Suppressor macrophage treated with lipopolysaccharide for 4 hours (primary cell): ENCODE measurements at places on chromosomes 12 and 14.

DNA sequence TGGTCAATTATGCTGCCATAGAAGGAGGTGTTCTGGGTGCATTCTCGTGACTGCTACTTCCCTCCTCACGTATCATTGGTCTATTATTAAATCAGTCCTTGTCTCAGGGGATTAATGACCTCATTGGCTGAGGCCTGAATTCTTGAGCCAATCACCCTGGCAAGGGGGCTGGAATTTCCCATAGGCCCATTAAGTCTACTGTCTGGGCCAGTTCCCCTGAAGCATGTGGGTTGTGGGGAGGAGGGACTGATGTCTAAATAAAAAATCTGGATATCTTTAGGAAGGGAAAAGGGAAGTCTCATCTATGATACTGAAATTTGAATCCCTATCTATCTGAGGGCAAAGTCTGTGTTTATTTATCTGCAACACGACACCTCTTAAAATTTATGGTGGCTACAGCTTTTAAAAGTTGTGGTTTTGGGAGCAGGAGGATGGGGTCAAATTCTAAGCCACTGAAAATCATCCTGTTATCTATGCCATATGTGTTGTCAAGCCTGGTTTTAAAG lies 71.9 kb downstream of the DYRK2 start:
- DNase-seq, result no peak

DNA sequence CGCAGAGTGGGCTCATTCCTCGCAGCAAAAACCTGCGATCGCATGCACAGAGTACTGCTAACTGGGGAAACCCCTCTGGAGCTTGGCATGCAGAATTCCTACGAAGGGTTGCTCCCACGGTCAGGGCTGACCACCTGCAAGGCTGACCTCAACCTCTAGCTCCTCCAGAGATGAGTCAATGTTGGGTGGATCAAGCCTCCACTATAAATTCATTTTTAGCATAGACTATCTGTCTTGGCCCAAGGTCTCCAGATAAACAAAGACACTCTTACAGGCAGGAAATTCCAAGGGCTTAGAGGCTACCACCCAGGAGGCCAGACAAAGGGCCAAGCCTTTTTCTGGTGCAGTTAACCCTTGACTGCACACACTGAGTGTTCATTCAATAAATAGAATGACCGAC lies 296.5 kb downstream of the TMEM132D start:
- DNase-seq, result no peak

DNA sequence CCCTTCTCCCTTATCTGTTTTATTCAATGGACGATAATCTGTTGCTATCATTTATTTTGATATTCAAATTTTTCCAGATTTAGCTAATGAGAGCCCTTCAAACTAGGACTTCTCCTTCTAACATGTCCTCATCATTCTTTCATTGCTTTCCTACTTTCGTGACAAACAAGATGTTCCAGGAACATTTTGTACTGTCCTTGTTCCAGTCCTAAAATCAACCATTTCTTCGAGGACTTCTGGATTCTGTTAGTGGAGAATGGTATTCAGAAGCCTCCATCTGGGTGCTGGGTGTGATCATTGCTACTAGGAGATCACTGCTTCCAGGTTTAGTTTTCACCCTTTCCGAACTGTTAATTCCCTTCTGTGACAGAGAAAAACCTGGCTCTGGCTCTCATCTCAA lies 29.5 kb upstream of the FBXO34 start:
- no peak for DNase-seq

GRCh38 chr12:24615967-24616411 lies 332.9 kb downstream of the BCAT1 start:
- no peak for DNase-seq

DNA sequence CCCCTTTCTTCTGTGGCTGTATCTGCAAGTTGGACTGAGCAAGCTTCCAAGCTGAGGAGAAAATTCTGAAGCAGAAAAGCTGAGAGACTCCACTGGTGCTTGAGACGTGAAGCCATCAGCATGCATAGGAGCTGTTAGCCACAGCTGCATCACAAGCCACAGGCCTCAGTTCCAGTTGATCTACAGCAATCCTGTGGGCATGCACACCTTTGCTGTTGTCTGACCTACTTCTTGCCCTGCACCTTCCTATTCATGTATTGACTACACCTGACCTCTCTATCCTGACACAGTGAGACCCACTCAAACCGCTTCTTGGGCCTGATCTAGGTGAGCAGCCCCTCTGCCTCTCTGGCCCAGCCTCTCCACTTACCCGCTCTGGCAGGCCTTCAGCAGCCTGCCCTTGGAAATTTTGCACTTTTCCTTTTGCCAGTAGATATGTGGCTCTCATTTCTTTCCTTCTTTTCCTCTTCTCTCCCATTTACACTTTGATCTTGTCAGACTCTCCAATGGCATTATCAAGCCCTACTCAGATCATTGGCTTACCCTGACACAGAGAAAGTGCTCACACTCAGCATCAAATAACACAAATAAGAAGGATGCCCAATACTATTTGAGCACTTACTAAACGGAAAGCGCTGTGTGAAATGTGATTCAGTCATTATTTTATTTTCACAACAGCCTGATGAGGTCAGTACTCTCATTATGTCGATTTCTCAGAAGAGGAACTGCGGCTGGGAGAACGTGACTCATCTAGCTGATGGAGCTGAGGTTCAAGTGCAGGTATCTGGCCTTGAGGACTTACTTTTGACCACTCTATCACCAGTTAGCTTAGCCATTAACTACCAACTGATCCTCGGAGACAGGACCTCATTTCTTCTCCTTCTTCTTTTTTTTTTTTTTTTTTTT lies 21.9 kb upstream of the PTGR2 start:
- peak; percentile 91 for DNase-seq
